GM06990 (cell line): ENCODE measurements at places on chromosomes 5 and 9.

DNA sequence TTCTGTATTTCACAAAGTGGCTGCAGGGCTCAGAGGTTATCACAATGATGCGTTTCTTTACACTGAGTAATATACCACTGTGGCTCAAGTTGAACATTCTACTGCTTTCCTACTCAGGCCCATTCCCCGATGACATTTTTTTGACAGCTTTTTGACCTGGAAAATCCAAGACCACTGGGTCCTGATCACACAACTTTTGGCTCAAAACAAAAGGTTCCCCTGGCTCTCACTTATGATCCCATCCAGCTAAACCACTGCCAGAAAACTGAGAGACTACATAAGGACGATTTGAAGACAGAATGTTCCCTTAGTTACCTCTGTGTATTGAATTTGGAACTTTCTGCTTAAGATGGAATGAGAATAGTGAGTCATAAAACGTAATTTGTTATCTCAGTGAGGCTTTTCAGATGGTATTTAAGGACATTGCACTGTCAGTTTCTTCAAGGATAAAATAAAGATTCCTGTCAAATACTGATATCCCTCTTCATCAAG, 78.0 kb upstream of the FBXL7 start:
- no peak for DNase-seq

- no peak for DNase-seq
Measured at GRCh38 chr9:115941561-115942315, 211.9 kb upstream of the PAPPA start.

GRCh38 chr9:18477121-18477660, 3.2 kb downstream of the ADAMTSL1 start:
- no peak for DNase-seq

- no peak for DNase-seq
Measured at GRCh38 chr5:5882706-5883105, 460.2 kb downstream of the ICE1 start.

DNA sequence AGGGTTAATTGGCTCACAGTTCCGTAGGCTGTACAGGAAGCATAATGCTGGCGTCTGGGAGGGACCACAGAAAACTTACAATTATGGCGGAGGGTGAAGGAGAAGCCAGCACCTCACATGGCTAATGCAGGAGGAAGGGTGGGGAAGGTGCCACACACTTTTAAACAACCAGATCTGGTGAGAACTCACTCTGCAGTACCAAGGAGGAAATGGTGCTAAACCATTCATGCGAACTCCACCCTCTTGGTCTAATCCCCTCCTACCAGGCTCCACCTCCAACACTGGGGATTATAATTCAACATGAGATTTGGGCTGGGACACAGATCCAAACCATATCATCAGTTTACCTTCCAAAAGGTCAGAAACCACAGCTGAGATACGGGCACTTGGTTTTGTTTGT, 122.9 kb downstream of the PDZD2 start:
- DNase-seq, result no peak

DNA sequence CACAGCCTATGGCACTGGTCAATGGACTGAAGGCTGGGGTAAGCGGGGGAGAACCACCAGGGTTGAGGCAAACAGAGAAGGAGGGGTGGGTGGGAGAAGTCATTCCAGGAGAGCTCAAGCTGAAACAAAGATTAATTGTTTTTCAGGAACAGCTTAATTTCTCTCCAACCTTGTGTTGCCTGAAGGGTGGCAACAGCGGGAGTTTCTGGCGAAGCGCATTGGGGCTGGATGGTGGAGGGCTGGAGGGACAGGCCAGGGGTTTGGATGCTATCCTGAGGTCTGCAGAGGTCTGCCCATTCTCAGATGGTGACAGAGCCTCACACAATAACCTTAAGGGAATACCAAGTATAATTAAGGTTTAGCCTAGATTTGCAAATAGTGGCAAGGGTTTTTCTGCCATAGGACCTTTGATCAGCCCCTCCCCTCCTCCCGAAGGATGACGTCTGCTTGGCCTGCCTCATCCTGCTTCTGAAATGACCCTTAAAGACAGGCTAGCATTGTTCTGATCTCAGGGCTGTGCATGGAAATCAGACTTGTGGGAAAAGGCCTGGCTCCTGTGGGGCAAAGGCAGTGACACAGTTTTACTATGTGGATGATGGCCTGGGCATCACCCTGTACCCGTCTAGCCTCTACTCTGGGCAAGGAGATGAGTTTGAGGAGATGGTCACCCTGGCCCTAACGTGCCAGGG, 32.7 kb downstream of the PSD2 start:
- no peak for DNase-seq

GRCh38 chr9:21110708-21111576, 30.7 kb downstream of the IFNW1 start:
- peak; percentile 38 for DNase-seq

DNA sequence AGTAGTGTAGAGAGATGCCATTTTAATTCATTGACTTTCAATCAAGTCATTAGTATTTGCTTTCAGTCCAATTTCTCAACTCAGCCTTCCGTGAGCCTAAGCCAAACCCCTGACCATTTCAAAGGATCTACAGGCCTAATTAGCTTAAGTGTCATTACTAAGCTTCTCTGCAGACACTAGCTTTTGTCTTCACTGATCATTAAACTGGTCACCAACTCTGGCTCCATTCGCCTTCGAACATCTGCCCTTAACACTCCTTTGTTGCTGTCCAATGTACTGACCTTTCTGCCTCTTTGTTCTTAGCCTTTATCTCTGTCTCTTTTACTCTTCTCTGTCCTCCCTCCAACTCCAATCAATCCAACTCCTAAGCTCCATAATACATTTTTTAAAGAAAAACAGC, 299.3 kb downstream of the DIRAS2 start:
- DNase-seq, result no peak

DNA sequence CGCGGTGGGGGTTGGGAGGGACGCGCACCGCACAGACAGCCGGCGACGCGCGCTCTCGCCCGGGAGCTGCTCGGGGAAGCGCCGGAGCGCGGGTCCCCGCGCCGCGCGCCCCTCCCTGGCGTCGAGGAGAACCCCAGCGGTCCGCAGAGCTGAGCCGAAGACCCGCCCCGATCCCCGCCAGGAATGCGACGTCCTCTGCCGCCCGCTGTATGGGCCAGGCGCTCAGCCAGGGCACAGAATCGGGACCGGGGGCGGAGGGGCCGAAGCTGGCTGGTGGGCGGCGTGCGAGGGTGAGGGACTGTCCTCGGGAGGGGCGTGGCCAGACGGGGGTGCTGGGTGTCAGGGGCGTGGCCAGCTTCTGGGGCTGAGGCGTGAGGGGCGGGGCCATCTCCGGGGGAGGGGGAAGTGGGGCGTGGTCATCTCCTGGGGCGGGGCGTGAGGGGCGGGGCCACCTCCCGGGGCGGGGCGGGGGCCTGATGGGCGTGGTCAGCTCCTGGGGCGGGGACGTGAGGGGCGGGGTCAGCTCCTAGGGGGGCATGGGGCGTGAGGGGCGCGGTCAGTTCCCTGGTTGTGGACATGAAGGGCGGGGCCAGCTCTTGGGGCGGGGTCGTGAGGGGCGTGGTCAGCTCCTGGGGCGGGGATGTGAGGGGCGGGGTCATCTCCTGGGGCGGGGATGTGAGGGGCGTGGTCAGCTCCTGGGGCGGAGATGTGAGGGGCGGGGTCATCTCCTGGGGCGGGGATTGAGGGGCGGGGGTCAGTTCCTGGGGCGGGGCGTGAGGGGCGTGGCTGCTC, 965 bp downstream of the PTGDS start:
- no peak for DNase-seq

DNA sequence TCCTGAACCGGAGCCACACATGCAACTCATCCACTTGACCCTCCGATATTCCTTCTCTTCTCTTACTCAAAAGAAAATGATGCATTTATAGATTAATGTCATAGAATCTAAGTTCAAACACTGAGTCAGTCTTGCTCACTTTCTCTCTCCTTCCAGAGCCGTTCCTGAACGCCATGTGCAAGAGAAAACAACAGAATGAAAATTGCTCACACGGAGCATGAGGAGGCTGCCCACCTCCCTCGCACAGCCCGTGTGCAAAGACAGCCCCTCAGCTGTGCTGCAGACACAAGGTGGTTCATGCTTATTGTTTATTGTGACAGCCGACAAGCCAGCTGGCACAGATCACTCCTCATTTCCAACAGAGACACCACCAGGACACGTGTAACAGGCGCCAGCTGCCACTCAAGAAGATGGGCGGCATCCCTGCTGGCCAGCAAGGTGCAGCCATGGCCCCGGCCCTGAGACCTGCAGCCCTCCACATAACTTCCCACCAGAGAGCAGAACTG, 290.8 kb downstream of the GLIS3 start:
- no peak for DNase-seq

DNA sequence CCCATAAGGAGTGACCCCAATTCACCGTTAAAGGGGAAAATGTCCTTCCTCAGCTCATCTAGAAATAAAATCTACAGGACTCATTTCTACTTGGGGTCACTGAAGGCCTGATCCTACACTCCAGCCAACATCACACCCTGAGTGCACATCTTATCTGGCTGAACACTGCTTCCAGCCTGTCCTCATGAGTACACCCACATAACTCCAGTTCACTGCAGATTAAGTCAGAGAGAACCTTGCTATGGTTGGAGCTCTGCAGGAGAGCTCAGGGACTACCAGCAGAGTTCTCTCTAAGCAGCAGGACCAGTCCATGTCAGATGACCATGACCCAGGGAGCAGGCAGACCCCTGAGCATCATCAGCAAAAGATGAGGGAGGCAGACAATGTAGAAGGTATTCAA, 126.9 kb upstream of the MAP3K1 start:
- no peak for DNase-seq

- no peak for DNase-seq
Measured at GRCh38 chr9:22742401-22742800, 295.8 kb downstream of the DMRTA1 start.

DNA sequence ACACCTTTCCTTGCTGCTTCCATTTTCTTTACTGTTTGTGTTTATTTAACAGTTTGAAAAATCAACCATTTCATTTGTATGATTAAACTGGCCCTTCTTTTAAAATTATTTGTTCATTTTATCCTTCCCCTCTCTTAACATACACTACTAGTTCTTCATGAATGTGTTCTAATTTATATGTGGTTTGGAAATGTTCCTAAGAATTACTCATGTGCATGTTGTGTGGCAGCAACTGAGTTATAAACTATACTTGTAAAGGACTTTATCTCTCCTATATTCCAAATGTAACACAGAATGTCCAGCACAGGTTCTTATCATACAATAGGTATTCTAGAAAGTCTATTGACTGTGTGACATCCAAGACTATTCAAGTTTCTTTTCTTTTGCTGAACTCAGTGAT, 358.2 kb upstream of the MEF2C start:
- no peak for DNase-seq

GRCh38 chr5:157471709-157472108, 11.7 kb downstream of the NIPAL4 start:
- DNase-seq, result no peak

- DNase-seq, result no peak
Measured at GRCh38 chr9:20941174-20941690, 90.2 kb downstream of the HACD4 start.

DNA sequence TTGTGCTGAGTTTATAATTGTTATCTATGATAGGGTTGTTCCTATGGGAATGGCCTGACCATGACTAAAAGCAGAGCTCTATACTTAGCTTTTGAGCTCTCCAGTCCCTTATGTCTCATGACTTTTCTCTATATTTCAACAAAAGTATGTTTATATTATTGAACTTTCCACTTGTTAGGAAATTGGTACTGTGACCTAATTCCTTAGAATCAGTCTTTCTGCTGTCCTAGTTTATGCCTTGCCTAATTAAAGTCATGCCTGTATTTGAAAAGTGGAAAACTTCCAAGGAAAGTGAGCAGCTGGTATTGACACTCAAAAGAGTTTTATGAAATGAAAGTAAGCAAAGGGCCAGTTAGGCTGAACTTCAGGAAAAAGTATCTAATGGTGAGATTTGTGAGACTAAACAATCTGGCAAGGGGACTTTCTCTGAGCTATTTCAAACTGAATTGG, 68.6 kb downstream of the XRCC4 start:
- DNase-seq, result no peak

GRCh38 chr5:31967461-31967860, 206.7 kb downstream of the GOLPH3 start:
- DNase-seq, result no peak

DNA sequence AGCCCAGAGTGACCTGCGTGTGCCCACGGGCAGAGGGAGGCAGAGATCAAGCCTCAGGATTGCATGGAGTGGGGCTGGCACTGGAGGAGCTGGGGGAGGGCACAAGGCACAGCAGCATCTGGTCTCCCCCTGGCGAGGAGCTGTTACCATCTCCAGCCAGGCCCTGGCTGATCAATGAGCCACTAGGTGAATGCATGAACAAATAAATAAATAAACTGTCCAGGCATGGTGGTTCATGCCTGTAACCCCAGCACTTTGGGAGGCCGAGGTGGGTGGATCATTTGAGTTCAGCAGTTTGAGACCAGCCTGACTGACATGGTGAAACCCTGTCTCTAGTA, 14.3 kb upstream of the PSMB7 start:
- no peak for DNase-seq

DNA sequence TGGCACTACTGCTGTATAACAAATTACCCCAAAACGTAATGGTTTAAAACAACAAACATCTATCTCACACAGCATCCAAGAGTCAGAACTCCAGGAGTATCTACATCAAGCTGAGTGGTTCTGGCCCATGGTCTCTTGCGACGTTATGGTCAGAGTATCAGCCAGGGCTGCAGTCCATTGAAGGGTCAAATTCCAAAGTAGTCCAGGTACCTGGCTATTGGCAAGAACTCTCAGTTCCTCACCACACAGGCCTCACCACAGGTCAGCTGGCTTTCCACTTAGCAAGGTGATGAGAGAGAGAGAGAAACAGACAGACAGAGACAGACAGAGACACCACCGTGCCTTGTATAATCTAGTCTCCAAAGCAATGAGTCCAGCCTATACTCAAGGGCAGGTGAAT, 22.6 kb downstream of the EPB41L4A start:
- no peak for DNase-seq

- no peak for DNase-seq
Measured at GRCh38 chr9:127092041-127092608, 30.3 kb downstream of the ANGPTL2 start.
